ENCODE measurements at places on chromosomes 13 and 19.

GRCh38 chr13:104140552-104140951, 1074.3 kb upstream of the SLC10A2 start:
- DNase-seq, result no peak
- no peaks in the 10 kb centered on the region for H3K36me3 ChIP-seq
- H3K27ac ChIP-seq, result no peak overlapping the region

DNA sequence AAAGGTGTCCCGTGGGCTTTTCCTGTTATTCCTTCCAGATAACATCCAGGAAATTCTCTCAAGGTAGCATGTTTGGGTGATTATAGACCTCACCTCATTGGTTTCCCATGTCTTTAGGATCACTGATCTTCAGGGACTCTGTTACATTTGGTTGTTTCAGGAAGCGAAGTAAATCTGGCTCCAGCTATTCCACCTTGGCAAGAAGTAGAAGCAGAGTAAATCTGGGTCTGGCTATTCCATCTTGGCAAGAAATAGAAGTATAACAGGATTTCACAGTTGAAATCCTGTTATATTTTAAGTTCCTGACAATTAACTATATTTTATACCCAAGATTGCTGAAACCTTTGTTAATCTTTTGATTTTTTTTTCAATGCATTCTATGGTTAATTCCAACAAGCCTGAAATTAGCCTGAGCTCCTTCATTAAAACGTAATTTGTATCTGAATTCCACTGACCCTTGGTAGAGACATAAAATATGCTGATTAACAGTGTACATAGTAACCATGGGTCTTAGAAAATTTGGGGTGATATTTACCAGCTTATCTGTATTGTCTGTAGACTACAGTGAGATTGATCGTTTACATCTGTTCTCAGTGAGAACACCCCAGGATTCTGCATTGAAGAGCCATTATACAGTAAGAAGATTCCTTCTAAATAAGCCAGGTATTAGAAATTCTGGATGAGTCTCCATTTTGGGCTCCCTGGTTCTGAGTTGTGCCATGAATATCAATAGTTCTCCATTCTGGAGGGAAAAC, 267.6 kb upstream of the SLITRK6 start:
- DNase-seq, result no peak
- H3K4me1 ChIP-seq, result no peaks in the 10 kb centered on the region
- H3K27me3 ChIP-seq, result no peaks in the 10 kb centered on the region

- H3K4me3 ChIP-seq, result no peak overlapping the region
- H3K4me1 ChIP-seq, result no peaks in the 10 kb centered on the region
- no peak for DNase-seq
- no peak overlapping the region for H3K27ac ChIP-seq
Observed at GRCh38 chr13:46281779-46282178, 70.1 kb downstream of the LRRC63 start.

DNA sequence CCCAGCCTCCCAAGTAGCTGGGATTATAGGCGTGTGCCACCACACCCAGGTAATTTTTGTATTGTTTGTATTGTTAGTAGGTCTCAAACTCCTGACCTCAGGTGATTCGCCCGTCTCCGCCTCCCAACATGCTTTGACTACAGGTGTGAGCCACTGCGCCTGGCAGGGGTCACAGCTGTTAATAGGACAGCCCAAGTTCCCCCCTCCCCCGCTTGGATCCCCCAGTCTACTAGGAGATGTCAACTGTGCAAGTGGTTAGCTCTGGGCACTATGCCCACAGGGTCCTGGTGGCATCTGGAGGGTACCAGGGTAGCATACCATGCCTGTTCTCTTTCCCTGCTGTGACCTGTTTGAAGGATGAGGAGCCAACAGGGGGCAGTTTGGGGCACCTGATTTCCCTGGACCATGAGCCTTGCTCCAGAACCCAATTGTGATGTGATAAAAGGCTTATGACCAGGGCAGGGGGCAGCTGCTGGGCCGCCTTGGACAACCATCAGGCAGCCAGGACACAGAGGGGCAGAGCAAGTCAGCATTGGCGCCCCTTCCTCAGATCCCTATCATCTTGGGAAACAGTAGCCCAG, at the start of gene TSPAN16:
Gene TSPAN16, plus strand, starts transcription at position 496 of the 581 bp plus-strand sequence. CDS start 138 bp downstream, outside the sequence.
- no peaks in the 10 kb centered on the region for H3K27me3 ChIP-seq
- no peak within 1 kb of the TSS for H3K4me3 ChIP-seq
- no peak for DNase-seq
- no peaks in the 10 kb centered on the region for H3K36me3 ChIP-seq

DNA sequence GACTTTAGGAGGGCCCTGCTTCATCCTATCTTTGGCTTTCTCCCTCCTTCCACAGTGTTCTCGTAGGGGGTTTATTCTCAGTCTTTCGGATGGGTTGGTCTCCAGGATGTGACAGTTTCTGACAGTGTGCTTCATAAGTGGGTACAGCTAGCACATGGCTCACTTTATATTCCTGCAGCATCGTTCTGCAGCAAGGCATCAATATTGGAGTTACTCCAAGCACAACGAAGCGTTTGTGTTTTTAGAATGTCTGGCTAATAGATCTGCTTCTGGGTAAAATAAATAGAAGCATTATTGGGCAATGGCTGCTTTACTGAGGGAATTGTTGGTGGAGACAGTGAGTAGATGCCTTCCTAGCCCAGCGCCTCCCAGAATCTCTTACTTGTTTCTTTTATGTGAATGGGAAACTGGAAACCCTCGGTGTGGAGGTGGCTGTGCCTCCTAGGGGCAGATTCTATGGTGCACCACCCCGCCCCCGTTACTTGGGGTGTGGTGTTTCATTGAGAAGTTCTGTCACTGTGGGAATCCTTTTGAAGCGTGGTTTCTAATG, 2.0 kb downstream of the FARP1 start:
- H3K4me3 ChIP-seq, result peak overlapping the region; percentile 60
- no peak for DNase-seq
- peak overlapping the region; percentile 67 for H3K27ac ChIP-seq
- peaks cover 3% of the 10 kb centered on the region for H3K27me3 ChIP-seq

DNA sequence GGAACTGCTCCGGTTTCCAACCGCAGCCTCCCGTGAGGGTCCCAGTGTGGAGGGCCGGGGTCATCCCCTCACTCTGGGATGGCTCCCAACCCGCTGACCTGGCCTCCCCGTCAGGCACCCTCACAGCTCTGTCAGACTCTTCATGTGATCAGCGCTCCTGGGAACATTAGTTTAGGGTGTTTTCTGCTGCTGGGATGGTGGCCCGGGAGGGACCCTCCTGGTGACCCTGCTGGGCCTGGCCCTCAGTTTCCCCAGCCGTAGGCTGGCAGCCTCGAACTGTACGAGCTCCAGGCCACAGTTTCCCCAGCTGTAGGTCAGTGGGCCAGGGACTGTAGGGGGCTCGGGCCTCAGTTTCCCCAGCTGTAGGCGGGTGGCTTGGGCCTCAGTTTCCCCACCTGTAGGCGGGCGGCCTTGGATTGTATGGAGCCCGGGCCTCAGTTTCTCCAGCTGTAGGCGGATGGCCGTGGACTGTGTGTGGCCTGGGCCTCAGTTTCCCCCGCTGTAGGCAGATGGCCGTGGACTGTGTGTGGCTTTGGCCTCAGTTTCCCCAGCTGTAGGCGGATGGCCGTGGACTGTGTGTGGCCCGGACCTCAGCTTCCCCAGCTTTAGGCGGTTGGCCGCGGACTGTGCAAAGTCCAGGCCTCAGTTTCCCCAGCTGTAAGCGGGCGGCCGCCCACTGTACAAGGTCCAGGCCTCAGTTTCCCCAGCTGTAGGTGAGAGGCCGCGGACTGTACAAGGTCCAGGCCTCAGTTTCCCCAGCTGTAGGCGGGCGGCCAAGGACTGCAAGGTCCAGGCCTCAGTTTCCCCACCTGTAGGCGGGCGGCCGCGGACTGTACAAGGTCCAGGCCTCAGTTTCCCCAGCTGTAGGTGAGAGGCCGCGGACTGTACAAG, 1.3 kb upstream of the PTBP1 start:
- no peaks in the 10 kb centered on the region for H3K27me3 ChIP-seq
- peaks cover 29% of the 10 kb centered on the region for H3K36me3 ChIP-seq
- peak overlapping the region; percentile 72 for H3K4me3 ChIP-seq
- peak overlapping the region; percentile 79 for H3K27ac ChIP-seq
- H3K4me1 ChIP-seq, result peaks cover 62% of the 10 kb centered on the region

DNA sequence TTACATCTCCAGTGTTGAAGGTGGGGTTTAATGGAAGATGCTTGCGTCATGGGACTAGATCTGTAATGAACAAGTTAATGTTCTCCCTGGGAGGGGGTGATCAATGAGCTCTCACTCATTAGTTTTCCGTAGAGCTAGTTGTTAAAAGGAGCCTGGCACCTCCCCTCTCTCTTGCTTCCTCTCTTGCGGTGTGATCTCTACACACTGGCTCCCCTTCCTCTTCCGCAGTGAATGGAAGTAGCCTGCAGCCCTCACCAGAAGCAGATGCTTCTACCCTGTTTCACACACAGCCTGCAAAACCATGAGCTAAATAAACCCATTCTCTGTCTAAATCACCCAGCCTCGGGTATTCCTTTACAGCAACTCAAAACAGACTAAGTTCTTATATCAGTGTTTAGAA, 318.8 kb downstream of the SLITRK1 start:
- DNase-seq, result no peak
- H3K4me1 ChIP-seq, result no peaks in the 10 kb centered on the region
- H3K36me3 ChIP-seq, result no peaks in the 10 kb centered on the region

DNA sequence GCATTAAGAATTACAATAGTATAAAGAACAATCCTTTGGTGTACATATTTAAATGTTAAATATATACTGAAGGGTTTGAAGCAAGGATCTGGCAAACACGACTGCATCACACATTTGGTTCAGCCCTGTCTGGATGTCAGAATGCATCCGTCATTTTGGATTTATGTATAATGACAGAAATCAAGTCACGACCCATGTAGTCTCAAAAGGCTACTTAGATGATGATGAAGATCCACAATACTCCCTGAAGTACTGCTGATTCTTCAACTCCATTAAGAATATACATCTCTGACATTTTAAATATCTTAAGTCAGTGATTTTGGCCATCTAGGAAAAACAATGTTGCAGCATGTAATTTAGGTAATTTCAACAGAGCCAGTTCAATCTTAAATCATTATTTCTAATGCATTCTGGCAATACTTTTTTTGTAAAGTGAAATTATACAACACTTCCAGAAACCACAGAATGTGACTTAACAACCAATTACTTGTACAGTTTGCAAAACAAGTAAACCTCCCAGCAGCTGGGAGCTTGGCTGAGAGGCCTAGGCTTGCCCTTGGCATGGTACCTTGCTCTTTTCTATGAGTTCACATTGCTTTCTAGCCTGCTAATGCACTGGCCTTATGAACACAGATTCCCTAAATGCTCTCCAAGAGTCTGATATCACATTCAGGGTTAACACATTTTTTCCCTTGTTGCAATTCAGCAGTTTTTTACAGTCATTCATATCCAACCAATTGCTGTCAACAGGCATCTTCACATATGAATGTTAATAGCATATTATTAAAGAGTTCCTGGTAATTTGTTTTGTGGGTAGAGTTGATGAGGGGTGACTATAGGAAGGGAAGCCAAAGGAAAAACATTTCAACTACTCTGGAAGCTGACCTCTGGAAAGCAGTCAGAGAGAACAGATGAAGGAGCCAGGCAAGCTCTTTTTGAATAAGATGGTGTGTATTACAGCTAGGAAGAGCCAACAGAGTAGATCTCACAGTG, 175.2 kb downstream of the ENOX1 start:
- H3K27ac ChIP-seq, result no peak overlapping the region
- H3K4me1 ChIP-seq, result no peaks in the 10 kb centered on the region
- no peaks in the 10 kb centered on the region for H3K36me3 ChIP-seq
- no peak for DNase-seq
- no peaks in the 10 kb centered on the region for H3K27me3 ChIP-seq

GRCh38 chr13:25992076-25992475, 59.7 kb downstream of the SHISA2 start:
- no peak for DNase-seq
- H3K4me1 ChIP-seq, result no peaks in the 10 kb centered on the region
- H3K27me3 ChIP-seq, result no peaks in the 10 kb centered on the region
- H3K36me3 ChIP-seq, result no peaks in the 10 kb centered on the region
